ENCODE measurements at places on chromosomes 1 and 21.
A peak's percentile ranks its signal among the peaks of the same experiment; 100 is the strongest.

DNA sequence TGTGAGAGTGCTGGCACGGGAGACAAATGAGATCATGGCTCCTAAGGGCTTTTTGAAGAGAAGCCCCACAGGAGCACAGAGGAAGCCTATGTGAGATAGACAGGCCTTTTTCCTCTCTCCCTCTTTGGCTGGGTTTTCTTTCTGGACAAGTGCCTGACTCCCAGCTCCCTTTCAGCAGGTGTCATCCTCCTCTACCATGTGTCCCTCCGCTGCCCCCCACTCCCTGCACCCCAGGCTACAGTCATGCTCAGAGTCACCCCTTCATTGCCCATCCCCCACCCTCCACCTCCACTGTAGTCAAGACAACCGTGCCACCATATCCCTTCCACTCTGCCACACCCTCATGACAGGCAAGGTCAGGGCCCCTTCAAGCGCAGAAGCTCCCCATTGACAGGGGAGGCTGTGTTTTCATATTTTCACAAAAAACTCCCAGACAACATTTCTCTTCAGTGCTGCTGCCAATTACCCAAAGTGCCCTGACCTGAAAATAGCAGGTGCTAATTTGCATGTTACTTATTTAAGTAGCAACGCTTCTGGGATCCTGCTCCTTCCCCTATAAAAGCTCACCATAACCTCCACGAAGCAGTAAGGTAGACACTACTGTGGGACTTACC lies 92.1 kb upstream of the IPO9 start:
- no peak for DNase-seq

GRCh38 chr1:2194319-2194897 lies at the start of gene FAAP20:
FAAP20 (minus strand) TSS chr1:2194772; CDS start chr1:2194749, 23 bp downstream.
- DNase-seq = peak; percentile 40

- DNase-seq = no peak
Measured at GRCh38 chr1:56654126-56654923, 9.2 kb downstream of the PRKAA2 start.

DNA sequence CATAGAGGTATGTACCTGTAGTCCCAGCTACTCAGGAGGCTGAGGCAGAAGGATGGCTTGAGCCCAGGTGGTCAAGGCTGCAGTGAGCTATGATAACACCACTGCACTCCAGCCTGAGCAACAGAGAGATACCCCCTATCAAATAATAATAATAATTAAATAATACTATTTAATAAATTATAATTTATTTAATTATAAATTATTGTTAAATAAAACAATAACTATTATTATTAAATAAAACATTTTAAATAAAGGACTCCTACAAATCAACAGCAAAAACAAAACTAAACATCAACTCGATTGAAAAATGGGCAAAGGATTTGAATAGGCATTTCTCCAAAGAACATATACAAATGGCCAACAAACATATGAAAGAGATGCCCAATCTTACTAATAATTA lies 65.8 kb upstream of the TBX15 start:
- no peak for DNase-seq

DNA sequence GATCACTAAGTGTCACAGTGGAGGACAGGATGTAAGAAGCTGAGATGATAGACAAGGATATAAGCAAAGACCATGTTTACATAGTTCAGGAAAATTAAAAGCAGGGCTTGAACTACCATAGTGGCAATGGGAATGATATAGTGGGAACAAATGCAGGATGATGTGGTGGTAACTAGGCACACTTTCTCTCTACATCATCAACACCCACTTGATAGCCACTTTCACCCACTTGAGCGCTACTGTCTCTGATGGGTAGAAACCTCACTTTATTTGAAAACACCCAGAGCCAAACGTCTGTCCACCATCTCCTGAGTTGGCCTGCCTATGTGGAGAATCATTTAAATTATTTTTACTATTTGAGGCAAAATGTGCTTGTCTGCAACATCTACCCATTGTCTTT lies 305.0 kb upstream of the ST6GALNAC5 start:
- no peak for DNase-seq

DNA sequence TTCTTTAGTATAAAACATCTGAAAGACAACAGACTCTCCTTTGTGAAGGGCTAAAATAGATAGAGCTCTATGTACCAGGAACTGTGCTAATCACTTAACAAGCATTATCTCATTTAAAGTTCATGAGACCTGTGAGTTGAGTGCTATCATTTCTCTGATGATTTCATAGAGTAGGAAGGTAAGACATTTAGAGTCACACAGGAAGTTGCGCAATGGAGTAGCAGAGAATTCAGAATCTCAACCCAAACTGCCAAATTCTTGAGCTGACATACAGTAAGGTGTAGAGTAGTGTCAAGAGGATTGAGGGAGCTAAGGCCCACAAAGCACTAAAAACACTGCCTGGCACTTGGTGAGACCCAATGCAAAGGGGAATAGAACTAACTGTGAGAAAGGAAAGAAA lies 384.3 kb downstream of the NTNG1 start:
- no peak for DNase-seq

DNA sequence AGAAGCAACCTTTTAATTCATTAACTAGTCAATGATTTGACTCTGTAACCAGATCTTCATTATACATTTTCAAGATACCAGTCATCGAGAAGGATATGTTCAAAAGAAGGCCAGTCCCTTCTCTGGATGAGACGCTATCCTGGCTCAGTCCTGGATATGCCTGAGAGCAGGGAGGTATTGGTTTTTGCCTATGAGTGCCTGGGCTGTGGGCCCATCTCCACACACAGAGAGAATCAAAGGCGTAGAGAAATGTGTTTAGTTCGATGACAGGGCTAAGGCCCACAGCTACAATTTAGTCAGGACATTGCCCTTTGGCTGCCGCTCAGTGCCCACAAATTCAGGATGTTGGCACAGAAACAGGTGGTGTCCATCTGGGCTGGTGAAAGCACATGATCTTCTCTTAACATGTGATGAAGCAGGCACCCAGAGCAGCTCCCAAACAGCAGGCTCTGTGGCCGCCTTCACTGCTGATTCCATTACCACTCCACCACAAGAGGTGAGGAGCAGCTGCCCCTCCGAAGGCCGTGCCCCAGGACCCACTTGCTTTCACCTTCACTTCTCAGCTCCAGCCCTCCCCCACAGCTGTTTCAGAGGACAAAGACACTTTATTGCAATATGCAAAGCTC lies 24.7 kb downstream of the ACKR1 start:
- DNase-seq = no peak

Measured in DMS79 treated with DMSO at 0.1 percent for 48 hours (cell line).